ENCODE measurements at places on chromosomes 2 and 18.

DNA sequence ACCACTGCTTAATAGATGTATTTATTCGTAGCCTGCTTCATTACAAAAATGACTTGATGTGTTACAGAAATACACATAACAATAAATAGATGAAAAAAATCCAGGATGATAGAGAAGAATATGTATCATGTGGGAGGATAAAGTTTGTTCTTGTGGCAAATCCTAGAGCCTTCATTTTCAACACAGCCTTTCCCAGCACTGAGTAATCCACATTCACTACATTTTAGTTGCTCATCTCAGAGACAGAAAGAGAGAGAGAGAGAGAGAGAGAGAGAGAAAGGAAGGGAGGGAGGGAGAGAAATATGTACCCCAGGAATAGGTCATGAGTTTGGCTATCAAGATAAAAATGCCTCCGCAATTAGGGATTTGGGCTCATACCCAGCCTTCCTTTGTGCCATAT, 144.3 kb downstream of the RBMS1 start:
- DNase-seq: no peak

DNA sequence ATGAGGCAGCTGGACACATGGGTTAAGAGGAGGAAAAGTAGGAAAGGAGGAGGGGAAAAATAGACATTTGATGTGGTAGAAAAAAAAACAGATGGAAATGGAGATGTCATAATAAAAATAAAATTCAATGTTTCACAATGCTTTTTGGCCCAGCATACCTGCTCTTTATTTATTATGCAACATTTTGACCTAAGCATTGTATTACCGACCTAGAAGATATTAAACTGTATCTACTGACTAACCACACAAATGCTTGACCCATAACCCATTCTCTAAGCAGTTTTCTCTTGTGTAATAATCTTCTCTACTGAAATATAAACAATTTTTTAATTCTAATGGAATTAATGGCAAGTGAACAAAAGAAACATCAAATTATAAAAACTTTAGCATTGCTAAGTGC, 362.3 kb downstream of the FBXO15 start:
- DNase-seq: no peak

DNA sequence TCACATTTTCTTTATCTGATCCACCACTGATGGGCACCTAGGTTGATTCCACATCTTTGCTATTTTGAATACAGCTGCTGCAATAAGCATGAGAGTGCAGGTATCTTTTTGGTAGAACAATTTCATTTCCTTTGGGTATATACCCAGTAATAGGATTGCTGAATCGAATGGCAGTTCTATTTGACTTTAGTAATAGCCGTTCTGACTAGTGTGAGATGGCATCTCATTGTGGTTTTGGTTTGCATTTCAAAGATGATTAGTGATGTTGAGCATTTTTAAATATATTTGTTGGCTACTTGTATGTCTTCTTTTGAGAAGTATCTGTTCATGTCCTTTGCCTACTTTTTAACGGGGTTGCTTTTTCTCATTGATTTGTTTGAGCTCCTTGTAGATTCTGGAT, 72.3 kb downstream of the CCDC138 start:
- no peak for DNase-seq

- DNase-seq: no peak
Measured at GRCh38 chr2:17644997-17645720, 104.7 kb downstream of the VSNL1 start.

GRCh38 chr18:57447154-57447621, 12.0 kb downstream of the ONECUT2 start:
- no peak for DNase-seq

DNA sequence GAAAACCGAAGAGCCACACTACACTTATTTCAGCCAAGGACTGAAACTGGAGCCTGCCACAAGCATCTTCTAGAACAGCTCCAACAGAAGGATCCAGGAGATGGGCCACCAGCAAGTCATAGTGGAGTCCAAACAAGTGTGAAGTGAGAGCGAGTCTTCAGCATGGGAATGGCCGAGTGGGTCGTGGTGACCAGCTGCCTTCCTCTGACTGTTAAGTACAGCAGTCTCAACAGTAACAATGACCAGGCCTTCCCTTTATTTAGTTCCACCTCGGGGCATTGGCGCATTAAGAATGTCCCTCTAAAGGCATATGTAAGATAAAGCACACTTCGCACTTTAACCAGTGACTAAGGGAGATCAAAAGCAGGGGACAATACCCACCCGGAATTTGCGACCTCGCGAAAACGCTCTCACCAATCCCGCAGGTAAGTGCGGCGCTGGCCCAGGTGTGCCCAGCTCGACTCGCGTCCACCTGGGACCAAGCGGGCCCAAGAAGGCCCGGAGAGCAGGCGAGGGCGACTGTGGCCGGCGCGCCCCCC, 1.1 kb downstream of the L3MBTL4 start:
- DNase-seq: no peak

DNA sequence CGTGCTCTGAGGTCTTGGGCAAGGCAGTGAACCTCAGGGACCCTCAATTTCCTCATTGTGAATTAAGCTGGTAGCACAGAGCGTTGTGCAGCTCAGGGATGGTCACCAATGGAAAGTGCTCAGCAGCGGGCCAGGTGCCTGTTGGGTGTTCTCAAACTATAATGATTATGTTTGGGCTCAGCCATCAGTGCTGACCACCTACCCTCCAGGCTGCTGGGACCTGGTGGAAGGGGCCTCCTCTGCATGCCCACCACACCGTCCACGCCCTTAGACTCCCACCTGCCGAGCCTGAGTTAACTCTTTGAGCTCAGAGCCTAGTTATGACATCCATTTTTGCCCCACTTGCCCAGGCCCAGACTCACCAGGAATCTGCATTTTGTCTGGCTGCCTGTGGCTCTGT, 35.0 kb downstream of the GLI2 start:
- no peak for DNase-seq

DNA sequence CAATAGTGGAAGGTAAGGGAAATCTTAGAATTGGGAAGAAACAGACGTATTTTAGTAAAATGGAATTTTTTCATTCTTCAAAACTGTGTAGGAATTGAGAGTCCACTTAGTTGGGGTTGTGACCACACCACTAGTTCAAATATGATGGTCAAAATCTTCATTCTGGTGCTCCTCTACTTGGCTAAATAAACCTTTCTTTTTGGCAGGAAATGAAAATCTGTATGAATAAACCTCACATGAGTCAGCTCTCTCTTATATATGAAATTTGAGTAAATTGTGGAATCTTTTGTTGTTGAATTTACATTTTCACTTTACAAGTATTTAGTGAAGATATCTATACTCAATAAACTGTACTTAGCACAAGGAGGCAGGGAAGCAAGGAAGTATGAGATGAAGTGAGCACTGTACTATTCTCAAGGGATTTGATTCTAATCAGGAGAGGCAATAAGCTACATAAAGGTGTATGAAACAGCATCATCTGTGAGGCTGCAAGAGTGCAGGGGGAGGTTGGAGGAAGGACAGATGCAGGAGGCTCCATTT, 20.5 kb downstream of the IL18R1 start:
- DNase-seq: no peak

- DNase-seq: no peak
Measured at GRCh38 chr2:119301413-119301812, 65.2 kb downstream of the C2orf76 start.

- no peak for DNase-seq
Measured at GRCh38 chr2:222290736-222291484, 7.9 kb downstream of the PAX3 start.

DNA sequence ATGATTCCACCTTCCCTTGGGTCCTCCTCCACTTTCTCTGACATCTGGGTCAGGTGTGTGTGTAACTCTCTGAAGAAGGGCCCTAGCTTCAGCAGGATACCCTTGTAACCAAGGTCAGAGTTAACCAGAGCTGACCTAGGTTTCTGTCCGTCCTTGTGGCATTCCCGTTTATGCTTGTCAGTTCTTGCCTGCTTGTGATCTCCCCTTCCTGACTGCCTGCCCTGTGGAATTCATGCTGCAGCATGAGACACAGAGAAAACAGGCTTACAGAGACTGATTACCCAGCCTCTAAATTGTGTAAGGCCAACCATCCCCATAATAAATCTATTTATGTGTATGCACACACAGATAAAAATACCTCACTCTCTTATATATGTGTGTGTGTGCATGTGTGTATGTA, 22.8 kb downstream of the NXPH2 start:
- no peak for DNase-seq

GRCh38 chr2:218993345-218994315, at the start of gene CRYBA2:
Gene CRYBA2, minus strand, starts transcription at chr2:218993422. Its CDS starts 246 bp downstream, at chr2:218993176.
- no peak for DNase-seq

- DNase-seq: no peak
Measured at GRCh38 chr2:20073460-20073859, 22.0 kb upstream of the LAPTM4A start.

DNA sequence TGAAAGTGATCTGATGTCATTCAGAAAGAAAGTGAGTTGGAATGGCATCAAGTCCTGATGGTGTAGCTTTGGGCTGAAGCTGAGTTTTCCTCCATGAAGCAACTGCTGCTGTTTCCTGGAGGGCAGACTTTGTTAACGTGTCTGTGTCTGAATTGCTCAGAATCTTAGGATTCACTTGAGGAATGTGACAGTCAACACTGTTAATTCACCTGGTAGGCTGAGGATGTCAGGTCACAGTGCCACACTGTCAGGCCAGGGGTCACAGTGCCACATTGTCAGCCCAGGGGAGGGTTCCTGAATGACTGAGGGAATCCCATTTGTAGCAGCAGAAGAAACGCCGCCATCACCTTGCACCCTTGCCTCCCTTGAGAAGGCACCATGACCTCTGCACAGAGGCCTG, 39.4 kb downstream of the LYPD6B start:
- no peak for DNase-seq

DNA sequence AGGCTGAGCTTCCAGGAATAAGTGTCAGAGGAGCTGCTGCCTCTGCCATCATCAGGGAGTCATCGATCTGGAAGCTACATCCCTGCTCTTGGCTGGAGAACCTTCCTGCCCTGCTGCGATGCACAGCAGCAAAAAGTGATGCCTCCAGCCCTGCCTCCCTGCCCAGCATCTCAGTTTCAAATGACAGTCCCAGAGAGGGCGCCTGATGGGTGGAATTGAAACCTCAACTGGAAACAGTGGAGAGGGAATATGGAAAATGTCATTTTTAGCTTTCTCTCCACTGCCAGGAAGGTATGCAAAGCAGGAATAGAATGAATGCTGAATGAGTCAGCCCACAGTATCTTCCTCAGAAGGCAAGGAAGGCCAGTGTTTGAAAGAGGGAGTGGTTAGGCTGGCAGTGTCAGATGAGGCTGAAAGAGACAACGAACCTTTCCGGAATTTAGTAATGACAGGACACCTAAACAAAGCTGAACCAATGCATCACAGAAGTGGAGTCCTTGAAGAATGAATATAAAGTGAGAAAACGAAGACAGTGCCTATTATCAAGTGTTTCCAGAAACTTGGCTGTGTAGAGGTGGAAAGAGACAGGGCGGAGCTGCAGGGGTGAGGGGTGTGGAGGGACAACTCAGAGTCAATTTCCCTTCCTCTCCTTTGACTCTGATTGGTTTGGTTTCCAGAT, 153.9 kb upstream of the NDUFV2 start:
- DNase-seq: no peak

- DNase-seq: no peak
Measured at GRCh38 chr2:23584054-23584745, 199.2 kb downstream of the KLHL29 start.

DNA sequence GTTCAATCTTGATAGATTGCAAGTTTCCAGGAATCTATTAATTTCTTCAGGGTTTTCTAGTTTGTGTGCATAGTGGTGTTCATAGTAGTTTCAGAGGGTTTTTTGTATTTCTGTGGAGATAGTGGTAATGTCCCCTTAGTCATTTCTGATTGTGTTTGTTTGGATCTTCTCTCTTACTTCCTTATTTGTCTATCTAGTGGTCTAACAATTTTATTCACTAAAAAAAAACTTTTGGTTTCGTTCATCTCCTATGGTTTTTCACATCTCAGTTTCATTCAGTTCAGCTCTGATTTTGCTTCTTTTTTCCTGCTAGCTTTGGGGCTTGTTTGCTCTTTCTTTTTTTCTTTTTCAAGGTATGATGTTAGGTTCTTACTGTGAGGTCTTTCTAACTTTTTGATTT, 94.5 kb downstream of the SNTG2 start:
- DNase-seq: no peak

DNA sequence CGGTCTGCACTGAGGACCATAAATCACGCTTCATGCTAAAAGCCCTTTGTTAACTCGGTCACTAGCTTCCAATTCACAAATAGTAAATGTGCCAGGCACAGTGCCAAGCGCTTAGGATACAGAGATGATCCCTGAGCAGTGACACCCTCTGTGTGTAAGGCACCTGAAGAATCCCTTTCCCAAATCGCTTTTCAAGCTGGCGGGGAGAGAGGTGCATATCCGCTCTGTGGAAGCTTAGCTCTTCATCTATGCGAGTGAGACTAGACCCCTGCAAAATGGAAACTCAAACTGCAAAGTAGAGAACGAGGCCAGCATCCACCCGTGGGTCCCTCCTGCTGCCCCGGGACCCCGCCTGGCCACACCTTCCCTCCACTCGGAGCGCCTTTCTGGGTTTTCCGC, 2.4 kb downstream of the PIEZO2 start:
- DNase-seq: no peak

GRCh38 chr18:46793565-46793964, 36.7 kb upstream of the ST8SIA5 start:
- DNase-seq: no peak

- no peak for DNase-seq
Measured at GRCh38 chr2:41413813-41414485, 633.9 kb upstream of the PKDCC start.

GRCh38 chr2:217929272-217929671, 73.5 kb downstream of the TNS1 start:
- no peak for DNase-seq

- no peak for DNase-seq
Measured at GRCh38 chr2:64056021-64056420, 36.8 kb upstream of the VPS54 start.

DNA sequence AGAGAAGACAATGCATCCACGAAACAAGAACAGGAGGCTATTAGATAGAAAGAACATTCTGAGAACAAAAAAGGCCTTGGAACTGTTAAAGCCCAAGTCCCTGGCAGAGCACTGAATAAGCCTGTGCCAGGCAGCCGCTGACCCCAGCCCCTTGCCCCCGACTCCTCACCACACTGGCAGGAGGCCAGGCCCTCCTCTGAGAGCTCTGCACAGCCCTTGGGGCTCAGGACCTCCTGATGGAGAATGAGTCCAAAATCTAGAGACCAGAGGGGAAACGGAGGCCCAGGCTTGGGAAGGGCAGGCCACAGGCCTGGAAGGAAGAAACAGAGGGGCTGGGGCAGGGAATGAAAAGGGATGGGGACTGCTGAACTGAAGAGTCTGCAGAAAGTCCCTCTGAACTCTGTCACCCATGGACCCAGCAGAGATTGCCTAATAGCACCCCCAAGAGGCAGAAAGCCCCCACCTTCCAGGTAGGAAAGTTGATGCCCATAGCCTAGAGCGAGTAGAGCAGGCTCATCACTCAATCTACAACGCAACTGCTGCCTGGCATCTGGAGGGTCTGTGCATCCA, 18.3 kb upstream of the TNS1 start:
- DNase-seq: no peak

Data from right lung (tissue), 10 donors.